ENCODE measurements at places on chromosomes 7 and 10.

GRCh38 chr10:52621635-52622079 is 150.9 kb downstream of the MBL2 start:
- DNase-seq = no peak

DNA sequence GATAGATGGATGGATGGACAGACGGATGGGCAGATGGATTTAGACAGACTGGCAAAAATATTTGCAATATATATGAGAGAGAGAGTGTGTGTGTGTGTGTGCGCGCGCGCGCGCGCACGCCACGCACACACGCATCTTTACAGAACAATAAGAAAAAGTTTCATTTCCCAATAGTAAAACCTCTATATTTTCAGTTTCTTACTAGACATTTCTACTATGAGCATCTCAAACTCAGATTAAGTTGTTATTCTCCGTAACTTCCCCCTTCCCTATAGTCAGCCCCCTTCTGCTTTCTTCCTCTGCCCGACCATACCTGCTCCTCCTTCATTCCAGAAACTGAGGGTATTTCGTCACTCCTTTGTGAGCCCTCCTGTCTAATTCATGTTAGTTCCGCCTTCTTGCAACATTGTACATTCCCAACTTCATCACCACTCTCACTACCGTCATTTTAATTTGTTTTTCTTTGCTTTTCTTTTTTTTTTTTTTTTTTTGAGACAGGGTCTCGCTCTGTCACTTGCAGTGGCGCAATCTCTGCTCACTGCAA is 154.4 kb upstream of the SH2B2 start:
- DNase-seq = no peak

GRCh38 chr10:51564896-51565510 is 134.4 kb downstream of the CSTF2T start:
- no peak for DNase-seq

DNA sequence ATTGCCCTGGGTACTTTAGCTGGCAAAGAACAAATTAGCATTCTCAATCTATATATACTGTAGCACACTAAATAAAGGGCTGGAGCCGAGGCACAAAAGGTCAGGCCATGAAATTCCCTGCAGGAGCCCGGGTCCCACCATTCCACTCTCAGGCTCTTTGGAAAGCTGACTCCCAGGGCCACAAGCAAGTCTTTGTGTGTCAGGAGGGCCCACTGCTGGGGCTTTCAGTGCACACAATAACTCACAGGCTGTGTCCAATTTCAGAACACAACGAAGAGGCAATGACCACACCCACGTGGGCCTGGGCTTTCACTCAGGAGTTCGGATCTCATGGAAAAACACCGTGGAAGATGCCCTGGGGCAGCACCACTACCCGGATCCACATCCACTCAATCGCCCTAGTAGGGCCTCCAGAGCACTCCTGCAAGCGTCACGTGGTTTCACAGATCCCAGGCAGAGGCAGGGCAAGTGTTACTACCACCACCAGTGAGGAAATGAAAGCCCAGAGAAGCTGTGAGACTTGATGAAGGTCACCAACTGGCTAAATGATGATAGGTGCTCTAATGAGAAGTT is 60.3 kb downstream of the COBL start:
- DNase-seq = no peak

DNA sequence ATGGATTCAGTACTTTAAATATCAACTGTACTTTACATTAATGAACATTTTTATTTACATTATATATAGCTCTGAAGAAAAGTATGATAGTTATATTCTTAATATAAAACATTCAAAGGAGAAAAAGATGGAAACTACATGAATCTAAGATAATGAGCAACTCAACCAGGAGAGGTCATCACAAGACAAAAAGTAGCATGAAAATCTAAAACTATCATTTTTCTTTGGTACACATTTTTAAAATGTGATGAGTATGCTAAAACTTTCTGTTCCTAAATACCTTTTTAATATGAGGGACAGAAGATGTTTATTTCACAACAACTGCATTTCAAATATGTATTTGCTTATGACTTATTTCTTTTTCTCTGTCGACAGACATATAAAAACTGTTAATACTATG is 2.4 kb downstream of the CNTNAP2 start:
- DNase-seq = no peak

DNA sequence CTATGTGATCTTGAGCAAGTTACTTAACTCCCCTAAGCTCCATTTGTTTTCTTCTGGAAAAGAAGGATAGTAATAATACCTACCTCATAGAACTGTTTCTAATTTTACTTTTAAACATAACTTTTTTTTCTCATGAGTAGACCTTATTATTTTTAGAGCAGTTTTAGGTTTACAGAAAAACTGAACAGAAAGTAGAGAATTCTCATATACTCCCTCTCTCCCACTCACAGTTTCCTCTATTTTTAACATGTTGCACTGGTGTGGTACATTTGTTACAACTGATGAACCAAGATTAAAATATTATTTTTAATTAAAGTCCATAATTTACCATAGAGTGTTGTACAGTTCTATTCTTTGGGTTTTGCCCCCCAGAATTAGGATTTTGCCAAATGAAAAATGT is 221.3 kb upstream of the CSTF2T start:
- no peak for DNase-seq

- DNase-seq = no peak
Measured at GRCh38 chr7:12357508-12357907, 46.2 kb downstream of the VWDE start.

GRCh38 chr7:146926841-146927240 is 810.2 kb downstream of the CNTNAP2 start:
- DNase-seq = no peak

DNA sequence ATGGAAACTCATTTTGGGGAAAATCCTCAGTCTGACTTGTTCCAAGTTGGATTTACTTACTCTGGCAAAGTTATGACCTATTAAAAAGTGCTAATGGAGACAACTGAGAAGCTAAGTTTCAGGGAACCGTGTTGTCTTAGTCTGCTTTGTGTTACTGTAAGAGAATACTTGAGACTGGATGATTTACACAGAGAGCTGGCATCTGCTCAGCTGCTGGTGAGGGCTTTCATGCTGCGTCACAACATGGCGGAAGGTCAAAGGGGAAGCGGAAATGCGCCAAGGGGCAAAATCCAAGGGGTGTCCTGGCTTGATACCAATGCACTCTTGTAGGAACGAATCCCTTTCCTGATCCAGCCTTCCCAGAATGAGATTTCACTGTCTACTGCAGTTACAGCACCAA is 46.4 kb downstream of the MTURN start:
- DNase-seq = no peak

DNA sequence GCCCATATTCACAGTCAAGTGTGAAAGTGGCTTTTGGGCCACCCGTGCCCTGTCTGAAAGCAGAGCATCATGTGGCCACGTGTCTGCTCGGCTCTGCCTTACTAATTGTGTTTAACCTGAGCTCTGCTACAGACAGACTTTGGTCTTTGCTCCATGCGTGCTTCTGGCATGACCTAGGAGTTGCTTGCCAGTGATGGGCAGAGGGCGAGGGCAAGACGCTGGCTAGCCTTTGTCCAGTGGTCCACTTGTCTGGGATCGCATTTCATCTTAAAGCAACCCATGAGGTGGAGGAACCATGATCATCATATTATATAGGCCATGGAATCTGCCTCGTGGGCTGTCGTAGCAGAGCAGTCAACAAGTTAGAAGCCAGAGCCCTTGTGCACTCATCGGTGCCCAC is 123.3 kb upstream of the INSYN2A start:
- no peak for DNase-seq

GRCh38 chr10:14470920-14471319 is 140.2 kb upstream of the FRMD4A start:
- no peak for DNase-seq

DNA sequence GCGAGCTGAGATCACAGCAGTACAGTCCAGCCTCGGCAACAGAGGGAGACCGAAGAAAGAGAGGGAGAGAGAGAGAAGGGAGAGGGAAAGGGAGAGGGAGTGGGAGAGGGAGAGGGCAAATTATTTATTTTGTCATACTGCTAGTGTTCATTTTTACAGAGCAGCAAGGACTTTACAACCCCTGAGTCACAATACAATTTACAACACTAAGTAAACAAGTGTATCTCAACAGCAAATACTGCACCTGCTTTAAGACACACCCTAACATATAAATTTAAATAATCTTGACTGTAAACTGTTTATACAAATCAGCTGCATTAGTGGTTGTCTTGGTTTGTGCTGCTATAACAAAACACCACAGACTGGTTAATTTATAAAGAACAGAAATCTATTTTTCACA is 27.2 kb downstream of the HTR5A start:
- DNase-seq = no peak
